ENCODE measurements at places on chromosomes 6 and 20.
A peak's percentile ranks its signal among the peaks of the same experiment; 100 is the strongest.

DNA sequence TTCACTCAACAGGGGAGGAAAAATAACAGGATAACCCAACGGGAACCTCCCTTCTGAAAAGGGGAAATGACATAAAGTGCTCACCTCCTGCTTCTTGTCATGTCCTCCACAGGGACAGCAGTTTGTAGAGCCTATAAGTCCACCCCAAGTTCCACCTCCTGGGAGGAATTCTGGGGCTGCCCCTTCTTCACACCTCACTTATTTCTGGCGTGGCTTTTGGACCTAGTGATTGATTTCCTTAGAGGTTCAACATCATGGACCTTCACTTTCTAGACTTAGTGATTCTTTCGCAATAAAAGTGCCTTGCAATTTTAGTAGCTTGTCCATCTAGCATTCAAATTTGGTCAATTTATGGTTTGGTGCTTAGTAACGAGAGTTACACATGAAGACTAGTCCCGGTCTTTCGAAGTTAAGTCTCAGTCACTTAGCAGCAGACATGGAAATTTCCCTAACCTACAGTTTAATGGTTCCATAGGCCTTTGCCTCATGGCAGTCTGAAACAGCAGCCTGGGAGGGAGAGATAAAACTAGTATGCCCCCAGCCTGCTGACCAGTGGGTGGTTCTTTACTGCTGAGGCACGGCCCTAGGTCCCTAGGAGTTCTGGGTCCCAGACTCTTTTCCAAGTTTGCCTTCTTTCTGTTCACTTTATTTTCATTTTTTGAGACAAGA lies 59.2 kb upstream of the CDKAL1 start:
- DNase-seq = no peak

- DNase-seq = no peak
Observed at GRCh38 chr20:47008842-47009518, 114.3 kb downstream of the EYA2 start.

DNA sequence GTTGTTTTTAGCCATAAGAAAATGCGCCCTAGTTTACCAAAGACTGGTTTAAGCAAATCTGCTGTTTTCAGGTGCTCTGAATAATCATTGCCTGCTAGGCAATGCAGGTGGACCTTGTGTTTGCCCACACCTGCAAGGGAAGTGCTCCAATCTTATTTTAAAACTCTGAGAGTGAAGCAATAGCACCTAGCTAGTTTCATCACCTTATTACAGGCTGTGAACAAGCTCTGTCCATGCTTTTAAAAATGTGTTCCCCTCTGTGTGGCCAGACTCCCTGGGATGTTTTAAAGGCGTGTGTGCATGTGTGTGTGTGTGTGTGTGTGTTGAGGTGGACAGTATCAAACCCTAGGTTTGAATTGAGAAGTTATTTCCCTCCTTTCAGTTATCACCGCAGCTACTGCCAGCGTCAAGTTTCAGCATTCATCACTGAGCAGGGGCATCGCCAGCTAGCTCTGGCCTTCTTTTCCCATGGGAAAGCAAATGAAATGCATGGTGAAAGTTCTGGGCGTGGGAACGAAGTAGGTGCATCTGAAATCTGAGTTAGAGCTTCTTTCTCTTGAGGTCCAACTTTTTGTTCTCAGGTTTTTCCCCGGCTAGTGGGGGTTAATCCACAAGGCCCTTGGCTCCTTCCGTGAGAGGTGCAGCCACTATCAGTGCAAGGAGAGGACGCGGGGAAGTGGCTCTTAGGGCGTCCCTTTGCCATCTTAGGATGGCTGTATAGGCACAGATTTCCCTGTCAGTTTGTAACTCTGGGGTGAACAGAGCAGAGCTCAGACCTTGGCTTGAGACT lies 30.8 kb downstream of the DUSP22 start:
- DNase-seq = no peak

- peak; percentile 39 for DNase-seq
Observed at GRCh38 chr20:62367136-62367632, at the start of gene LAMA5. LAMA5 (minus strand) TSS chr20:62367312; CDS start chr20:62367245, 67 bp downstream.

DNA sequence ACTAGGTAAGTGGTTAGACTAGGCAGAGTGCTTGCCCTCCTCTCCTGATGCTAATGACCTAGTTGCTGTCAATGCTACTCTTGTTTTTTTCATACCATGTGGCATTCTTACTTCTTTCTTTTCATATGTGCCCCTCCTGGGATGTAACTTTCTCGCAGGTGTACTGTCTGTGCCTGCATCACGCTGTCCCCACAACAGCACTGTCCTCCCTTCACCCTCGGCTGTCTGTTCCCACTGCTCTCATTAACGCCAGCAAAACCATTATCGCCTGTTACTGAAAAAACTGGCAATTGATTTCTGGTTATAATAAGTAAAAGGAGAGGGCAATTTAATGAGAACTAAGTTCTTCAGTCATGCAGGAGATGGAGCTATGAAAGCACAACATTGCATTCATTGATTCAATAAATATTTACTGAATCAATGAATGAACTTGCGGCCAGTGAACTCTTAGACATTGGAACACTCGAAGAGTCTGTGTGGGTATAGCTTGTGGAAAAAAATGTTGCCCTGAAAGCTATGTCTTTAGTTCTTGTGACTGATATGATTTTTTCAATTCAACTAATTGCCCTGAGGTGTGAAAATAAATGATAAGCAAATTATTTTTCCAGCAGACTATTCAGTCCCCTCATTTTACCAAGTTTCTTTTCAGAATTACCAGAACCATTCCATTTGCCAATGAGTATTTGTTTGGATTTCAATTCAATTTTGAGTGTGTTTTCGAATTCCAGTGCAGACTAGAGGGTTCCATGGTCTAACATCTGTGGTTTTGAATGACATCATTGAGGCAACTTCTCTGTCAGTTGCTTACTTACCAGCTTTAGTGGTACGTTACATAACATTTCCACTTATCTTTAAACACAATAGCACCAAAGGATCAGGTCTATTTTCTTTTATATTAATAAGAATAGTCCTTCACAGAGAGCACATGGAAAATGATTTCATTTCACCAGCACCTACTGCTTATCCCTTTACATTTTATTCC lies 2.1 kb downstream of the SLC17A4 start:
- no peak for DNase-seq

- no peak for DNase-seq
Observed at GRCh38 chr20:36043892-36044515, 75.6 kb downstream of the CNBD2 start.

- no peak for DNase-seq
Observed at GRCh38 chr6:47246551-47246950, 63.2 kb downstream of the TNFRSF21 start.

DNA sequence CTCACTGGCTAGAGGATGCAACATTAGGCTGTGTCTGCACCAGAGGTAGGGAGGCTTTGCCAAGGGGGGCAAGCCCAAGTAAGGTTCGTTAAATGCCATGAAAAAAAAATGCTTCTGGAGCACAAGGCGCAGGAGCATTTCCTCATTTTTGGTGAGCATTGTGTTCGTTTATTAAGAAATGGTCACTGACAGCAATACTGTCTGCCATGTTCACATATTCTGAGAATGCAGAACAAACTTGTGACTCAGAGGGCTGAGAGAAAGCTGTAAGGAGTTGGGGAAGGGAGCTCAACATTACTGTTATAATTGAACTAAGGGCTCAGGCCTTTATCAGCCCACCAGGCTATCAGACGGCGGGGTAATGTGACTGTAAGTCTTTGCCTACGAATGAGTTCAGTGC lies 465.4 kb upstream of the BTBD3 start:
- DNase-seq = no peak

DNA sequence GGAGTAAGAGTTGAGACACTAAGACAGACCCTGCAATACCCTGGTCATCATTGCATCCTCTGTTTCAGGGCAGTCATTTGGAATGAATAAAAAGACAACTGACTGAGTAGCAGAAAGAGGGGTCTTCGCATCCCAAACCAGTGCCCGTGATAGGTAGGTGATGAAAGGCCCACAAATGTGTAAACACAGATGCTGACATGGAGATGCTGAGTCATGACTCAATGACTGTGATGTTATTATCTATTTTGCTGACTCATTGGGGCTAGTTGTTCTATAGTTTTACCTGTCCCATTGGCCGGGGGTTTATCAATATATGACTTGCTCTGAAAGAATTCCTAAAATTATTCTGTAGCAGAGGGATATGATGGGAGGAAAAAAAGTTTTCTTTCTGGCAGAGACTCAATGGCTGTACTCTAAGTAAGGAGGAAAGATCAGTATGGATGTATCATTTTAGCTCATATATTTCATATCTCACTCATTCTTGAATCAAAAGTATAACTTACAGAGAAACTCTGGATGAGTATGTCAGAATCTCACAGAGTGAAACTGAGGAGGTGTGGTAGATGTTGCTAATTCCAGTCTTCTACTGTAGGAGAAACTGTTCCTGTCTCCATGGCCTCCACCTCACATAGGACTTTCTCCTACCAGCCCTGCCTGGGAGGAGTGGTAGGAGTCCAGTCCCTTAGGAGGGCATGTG lies 119.9 kb upstream of the PREP start:
- no peak for DNase-seq

DNA sequence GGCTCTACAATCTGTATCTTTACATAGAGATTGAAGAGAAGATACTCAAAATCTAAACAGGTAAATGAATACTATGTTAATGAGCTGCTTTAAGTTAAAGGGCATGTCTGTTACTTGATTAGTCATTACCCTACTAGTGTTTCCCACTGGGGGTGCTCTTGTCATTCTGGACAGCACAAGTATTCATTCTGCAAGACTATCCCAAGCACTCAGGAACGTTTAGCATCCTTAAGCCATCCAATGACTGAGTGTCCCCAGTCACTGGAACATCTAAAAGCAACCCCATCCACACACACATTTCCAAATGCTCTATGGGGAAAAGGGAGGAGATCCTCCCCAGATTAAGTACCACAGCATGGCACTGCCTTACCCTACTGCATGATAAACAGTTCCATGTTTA lies 25.7 kb downstream of the EZR start:
- peak; percentile 57 for DNase-seq

- no peak for DNase-seq
Observed at GRCh38 chr6:117684749-117685148, 9.5 kb downstream of the NUS1 start.

DNA sequence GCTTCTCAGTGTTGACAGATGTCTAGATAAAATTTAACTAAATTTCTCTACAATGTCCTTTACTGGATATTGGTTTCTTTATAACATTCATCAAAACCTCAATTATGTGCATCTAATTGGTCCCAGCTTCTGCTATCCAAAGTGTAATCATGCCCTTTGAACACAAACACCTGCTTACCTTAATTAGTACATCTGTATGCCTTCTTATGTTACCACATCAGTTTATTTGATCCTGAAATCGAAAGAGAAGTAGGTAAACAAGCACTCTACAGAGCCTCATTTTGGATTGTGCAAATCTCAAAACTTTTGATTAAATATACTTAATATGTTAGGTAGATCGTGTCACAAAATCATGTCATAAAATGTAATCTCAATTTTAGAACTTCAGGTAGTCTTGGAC lies 36.5 kb downstream of the TAB2 start:
- no peak for DNase-seq

- DNase-seq = no peak
Observed at GRCh38 chr6:34538581-34538980, 17.5 kb downstream of the SPDEF start.

DNA sequence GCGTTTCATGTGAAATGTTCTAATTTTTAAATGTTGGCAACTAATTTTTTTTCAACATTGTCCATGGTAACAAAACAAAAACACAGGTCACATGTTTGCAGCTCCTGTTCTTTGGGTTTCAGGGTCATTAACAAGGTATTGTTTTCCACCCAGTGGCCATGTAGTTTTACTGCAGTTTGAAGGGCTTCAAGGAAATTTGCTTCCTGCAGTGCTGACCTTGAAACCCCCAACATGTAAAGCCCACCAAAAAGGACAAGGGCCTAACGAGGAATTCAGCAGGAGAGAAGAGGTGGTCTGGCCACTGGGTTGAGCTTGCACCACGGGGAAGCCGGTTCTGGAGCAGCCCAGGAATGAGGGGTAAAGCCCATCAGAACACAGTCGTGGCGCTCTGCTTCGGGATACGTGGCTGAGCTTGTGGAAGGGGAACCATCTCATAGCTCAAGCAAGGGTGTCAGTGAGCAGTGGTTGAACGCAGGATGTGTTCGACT lies 13.9 kb upstream of the KLHL31 start:
- peak; percentile 58 for DNase-seq

DNA sequence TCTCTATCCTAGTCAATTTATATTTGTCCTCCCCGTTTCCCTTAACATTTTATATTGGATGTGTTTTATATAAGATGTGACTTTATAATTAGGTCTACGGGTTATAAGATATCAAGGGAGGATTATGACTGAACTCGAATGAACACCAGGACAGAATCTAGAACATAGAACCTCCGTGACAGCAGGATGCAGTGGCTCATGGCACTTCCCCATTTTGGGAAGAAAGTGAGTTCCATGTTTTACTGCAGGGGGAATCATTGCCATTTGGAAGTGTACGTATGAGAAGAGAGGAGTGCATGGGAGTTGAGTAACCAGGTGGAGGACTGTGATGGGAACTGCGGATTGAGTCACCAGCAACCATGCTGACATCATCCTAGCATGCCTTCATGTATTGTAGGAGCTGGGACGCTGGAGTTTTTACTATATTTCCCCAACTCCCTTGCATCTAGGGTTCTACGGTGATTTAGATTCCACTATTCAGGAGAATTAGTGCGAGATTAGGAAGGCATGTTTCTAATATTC lies 56.1 kb upstream of the FOXC1 start:
- no peak for DNase-seq

DNA sequence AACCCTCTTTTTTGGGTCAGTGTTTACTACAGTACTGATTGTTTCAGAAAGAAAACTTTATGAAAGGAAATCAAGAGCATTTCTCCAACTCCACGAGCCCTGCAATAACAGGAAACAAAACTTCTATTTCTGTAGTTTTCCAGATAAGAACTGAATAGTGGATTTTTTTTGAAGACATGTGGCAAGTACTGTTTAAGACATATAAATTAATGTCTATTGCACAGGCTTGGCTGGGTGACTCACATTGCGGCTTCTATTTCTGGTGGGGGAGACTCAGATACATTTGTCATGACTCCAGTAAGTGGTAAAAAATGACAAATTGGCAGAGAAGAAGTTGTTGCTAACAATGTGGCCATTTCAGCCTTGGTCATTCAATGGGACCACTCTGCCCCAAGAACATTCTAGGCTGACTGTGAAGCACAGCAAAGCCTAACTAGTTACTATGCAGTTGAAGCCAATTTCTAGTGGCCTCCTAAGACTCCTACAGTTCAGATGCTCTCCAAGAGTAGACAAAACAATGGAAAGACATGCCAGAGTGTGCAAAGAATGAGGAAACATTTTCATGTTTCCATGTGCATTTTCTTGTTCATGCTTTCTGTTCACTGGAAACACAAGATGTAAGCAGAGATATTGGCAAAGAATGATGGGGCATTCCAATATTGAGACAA lies 200.9 kb downstream of the EDN1 start:
- peak; percentile 74 for DNase-seq

GRCh38 chr20:33568378-33568777 lies 78.5 kb downstream of the CBFA2T2 start:
- peak; percentile 23 for DNase-seq

GRCh38 chr6:36968266-36968977 lies 13.9 kb downstream of the PI16 start:
- no peak for DNase-seq

GRCh38 chr6:24997231-24997630 lies 61.5 kb upstream of the RIPOR2 start:
- no peak for DNase-seq
